ENCODE measurements at places on chromosomes 5 and 9. TPM values are rescaled to one million over a fixed set of nuclear protein-coding genes. Genes with fewer than 3 reads are reported as not detected.

GRCh38 chr9:96719921-96720320 lies 58.0 kb downstream of the ZNF510 start:
- no peak for DNase-seq

DNA sequence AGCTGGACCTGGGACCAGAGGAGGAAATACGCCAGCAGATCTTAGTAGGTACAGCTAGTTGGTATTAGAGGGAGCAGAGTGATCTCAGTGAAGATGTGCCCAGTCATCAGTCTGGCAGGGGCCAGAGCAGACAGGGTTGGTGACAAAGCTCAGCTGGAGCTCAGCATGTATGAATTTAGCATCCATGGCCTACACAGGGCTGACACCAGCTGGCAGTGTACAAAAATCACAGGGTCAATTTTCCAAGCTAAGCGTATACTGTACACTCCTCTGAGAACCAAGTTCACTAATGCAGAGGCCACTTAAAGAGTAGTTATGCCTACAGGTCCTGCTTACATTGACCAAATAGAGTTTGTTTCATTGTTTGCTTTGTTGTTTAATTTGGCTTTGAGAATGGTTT lies 146.6 kb downstream of the SLC24A2 start:
- no peak for DNase-seq

- DNase-seq, result no peak
These were observed 1.6 kb downstream of the AIF1L start for GRCh38 chr9:131097948-131098278.

Gene PROB1
- total RNA-seq, result 10.4 TPM

DNA sequence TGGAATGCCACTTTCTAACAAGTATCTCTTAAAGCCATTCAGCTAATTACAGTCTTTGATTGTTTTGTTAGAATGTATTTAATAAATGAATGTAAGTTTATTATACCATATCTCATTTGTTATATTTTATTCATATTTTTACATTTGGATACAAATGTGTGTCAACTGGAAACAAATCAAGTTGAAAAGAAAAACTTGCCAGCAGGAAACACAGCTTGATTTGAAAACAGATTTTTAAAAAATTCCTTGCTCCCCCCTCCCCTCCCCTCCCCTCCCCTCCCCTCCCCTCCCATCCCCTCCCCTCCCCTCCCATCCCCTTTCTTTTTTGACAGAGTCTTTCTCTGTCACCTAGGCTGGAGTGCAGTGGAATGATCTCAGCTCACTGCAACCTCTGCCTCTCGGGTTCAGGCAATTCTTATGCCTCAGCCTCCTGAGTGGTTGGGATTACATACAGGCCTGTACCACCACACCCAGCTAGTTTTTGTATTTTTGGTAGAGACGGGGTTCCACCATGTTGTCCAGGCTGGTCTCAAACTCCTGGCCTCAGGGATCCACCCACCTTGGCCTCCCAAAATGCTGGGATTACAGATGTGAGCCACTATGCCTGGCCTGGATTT lies 227.6 kb downstream of the WDR70 start:
- no peak for DNase-seq

DNA sequence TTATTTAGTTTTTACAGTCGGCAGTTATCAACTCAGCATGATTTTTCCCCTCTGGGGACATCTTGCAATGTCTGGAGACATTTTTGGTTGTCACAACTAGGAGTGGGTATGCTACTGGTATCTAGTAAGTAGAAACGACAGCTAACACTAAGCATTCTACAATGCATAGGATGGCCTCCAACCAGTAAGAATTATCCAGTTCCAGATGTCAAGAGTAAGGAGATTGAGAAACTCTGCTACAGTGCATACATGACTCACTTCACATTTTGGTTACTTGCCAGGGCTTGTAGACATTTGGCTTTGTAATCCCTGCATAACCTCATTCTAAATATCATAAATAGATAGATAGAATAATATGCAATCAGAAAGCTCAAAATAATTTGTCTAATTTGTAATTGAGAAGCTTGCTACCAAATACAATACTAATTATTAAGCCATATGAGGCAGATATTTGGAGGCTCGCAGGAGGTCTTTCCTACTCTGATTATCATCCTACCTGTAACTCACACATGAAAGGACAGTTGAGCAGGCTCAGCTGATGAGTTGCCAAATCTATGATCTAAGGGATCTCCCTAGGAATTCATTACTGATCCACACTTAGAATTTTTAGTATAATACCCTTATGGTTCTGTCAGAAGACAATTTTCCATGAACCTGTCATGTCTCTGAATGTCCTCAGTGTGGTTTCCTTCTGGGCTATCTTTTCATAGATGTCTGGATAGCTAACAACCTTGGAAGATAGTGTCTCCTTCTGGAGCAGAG lies 346.9 kb upstream of the TLE4 start:
- DNase-seq, result no peak

- no peak for DNase-seq
These were observed 350.8 kb downstream of the EFNA5 start for GRCh38 chr5:107319901-107320300.

- no peak for DNase-seq
These were observed 17.5 kb downstream of the ATOX1 start for GRCh38 chr5:151740958-151741373.

Gene PDZD2
- 11.6 TPM for total RNA-seq

Gene DAB2IP
- total RNA-seq, result 41.7 TPM

DNA sequence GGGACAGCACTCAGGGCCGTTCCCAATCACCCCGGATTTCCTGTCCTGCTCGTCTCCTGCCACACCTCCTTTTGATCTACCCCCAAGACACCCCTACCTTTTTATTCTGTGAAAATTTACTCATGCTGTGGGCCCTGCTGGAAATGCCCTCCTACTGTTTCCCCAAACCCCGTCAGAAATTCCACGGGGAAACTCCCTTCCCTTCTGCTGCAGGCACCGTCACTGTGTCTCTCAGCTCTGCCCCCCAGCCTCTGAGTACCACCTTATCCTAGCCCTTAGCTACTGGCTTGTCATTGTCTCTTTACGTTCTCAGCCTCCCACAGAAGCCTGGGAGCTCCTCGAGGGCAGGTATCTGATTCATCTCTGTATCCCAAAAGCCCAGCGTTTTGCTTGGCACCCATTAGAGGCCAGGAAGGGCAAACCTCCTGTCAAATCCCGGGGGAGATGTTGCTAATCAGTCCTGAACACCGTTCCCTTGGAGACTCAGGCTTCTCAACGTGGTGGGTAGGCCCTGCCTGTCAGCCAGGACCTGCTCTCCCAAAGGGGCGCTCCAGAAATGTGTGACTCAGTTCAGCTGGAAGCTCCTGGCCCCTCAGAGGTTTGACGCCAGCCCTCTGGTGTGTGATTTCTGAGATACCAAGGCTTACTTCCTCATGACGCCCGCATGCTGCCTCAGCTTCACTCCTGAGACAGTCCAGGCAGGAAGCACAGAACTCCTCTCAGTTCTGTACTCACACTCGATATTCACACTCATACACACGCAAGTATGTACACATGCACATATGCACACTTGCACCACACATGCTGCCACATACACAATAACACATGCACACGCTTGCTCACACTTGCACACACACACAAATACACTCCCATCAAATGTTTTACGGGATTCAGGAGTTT lies 50.7 kb upstream of the GRHPR start:
- no peak for DNase-seq

- DNase-seq, result no peak
These were observed 80.8 kb downstream of the MAPKAP1 start for GRCh38 chr9:125626187-125626586.

DNA sequence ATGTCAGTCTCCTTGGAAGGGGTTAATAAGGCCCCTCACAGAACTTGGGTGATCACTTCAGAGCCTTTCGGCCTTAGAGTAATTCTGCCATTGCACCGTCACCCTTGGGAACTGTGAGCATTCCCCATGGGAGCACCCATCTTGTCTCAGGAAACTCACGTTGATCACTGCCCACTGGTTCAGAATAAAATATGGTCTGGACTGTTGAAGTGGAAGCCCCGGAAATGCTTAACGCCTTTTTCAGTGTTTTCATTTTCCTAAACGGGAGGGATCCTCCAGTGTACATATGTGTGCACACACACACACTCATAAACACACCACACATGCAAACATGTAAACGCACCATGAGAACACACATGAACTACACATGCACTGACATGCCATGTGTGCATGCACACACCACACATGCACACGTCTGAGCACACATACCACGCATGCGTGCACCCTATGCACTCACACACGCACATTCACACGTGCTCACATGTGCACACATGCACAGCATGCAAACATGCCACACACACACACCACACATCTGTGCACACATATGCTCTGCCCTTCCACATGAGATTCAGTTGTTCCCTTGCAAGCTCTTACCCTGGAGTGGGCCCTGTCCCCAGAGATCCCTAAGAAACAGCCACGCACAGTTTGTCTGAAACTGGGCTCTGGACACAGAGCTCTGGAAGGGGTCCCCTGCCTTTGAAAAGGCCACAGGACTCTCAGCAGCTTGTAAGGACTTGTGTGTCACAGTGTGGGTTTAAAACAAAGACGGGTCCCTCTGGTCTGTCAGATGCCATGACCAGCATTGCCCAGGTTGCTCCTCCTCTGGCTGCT lies 17.0 kb downstream of the MRPL36 start:
- DNase-seq, result no peak

DNA sequence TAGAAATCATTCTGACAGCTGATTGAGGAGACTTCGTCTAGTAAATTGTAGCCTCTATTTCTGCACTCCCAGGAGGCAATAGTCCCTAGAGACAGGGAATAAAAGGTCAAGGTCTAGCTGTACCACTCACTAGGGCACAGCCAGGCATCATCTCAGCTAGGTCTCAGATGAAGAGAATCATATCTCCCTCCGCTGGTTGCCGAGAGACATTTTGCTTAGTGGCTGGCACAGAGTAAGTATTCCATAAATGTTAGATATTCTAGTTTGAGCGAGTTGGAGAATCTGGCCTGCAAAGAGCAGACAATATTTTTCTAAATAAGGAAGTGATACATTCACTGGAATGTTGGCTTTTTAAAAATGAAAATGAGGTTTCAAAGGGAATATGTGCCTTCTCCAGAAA lies 180.4 kb upstream of the ACTBL2 start:
- no peak for DNase-seq

GRCh38 chr5:3680821-3681220 lies 85.2 kb downstream of the IRX1 start:
- no peak for DNase-seq

Gene DBH
- not detected for total RNA-seq

Gene ARL14EPL
- not detected for total RNA-seq

GRCh38 chr5:127867022-127867783 lies 164.0 kb downstream of the CCDC192 start:
- DNase-seq, result no peak

GRCh38 chr5:135237748-135238103 lies 161.3 kb downstream of the MACROH2A1 start:
- DNase-seq, result no peak

Gene MYOT
- 19.4 TPM for total RNA-seq

Gene ANKRD31
- total RNA-seq, result under 0.01 TPM

All from esophagus muscularis mucosa (tissue), 4 donors.